ENCODE measurements at places on chromosomes 5 and 9.

DNA sequence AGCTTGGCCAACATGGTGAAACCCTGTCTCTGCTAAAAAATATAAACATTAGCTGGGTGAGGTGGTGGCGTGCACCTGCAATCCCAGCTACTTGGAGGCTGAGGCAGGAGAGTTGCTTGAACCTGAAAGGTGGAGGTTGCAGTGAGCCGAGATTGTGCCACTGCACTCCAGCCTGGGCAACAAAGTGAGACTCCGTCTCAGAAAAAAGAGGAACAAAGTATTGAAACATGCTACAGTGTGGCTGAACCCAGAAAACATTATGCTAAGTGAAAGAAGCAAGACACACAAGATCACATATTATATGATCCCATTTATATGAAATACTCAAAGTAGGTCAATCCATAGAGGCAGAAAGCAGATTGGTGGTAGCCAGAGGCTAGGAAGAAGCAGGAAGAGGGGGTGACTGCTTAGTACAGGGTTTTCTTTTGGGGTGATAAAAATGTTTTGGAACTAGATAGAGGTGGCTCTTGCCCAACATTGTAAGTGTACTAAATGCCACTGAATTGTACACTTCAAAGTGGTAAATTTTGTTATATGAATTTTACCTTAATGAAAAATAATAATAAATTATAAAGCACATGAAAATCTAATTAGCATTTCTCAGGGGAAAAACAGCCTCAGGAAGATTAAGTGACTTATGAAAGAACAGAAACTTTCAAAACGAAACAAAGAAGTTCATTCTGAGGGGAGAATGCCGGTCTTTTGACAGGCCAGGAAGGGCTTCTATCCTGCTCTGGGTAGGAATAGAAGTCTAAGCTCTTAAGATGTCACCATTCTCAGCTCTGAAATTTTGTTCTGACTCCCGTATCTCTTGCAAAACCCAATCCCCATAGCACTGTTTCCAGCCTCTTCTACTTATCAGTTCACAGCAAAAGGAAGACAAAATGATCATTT lies 161.1 kb upstream of the TBCA start:
- DNase-seq: no peak

DNA sequence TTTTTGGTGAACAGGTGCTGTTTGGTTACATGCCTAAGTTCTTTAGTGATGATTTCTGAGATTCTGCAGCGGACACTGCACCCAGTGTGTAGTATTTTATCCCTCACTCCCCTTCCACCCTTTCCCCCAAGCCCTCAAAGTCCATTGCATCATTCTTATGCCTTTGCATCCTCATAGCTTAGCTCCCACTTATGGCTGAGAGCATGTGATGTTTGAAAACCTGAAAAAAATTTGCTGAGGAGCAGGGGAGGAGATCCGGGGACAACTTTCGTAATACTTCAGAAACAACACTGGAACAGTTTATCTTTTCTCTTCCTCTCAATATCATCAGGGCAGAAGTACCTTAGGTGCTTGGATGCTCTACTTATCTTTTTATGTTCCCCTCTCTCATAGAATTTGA lies 226.4 kb downstream of the ADAMTS6 start:
- DNase-seq: no peak

DNA sequence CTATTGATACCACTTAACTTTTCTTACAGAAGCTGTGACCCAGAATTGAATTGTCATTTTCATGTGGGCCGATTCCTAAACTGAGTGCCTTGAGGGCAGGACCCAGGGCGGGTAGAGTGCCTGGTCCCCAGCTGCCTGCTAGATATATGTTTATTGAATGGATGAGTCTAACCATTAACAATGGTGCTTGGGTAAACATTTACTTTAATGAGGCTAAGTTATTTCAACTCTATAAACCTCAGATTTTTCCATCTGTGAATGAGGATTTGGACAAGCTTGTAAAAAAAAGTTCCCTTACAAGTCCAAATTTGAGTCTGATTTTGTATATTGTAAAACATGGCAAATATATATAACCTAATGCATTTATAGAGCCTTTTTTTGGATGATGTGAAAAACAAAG lies 181.8 kb upstream of the ELL2 start:
- DNase-seq: no peak

GRCh38 chr9:124776954-124777648 lies at the start of gene OLFML2A:
OLFML2A (plus strand) TSS chr9:124777133; CDS start chr9:124777271, 138 bp downstream.
- peak; percentile 78 for DNase-seq

DNA sequence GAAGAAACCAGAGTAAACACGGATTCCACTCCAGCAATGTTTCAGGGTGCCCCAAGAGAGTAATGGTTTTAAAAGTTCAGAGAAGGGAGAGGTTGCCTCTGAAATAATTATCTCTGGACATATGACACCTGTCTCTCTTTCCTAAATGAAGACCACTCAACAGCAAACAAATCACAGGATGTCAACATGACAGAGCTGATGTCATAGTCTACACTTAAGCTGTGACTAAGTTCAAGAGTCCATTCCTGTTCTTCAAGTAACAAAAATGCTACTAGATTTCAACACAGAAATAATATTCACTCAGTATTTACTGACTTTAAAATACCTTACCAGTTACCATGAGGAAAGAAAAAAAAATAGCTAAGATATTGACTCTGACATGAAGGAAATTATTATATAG lies 44.7 kb upstream of the SLC30A5 start:
- no peak for DNase-seq

- DNase-seq: no peak
Observed at GRCh38 chr5:105735704-105736103, 1935.0 kb downstream of the EFNA5 start.

GRCh38 chr5:68116868-68117411 lies 98.6 kb upstream of the PIK3R1 start:
- no peak for DNase-seq

- no peak for DNase-seq
Observed at GRCh38 chr5:60339691-60340201, 360.2 kb downstream of the DEPDC1B start.

GRCh38 chr5:71830681-71831539 lies 111.8 kb downstream of the CARTPT start:
- no peak for DNase-seq

- no peak for DNase-seq
Observed at GRCh38 chr5:97876272-97876671, 693.2 kb upstream of the RIOK2 start.

- peak; percentile 84 for DNase-seq
Observed at GRCh38 chr5:160508780-160509361, 87.2 kb downstream of the PTTG1 start.

DNA sequence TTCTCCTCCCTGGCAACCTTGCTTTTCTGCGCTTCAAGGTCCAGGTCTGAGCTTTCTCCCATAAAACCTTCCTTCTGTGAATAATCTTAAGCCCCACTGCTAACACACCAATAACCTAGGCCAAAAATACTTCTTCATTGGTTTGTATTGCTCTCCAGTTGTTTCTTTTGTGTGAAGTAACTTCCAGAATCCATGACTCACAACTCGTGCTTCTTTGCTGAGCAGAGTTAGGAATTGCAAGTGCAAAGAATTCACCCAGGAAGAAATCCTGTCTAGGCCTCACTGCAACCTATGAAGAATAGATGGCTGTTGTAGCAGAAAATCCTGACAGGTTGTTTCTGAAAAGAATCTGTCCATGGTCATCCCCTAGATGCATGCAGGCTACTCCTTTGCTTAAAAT lies 295.7 kb downstream of the MED10 start:
- DNase-seq: peak; percentile 10

DNA sequence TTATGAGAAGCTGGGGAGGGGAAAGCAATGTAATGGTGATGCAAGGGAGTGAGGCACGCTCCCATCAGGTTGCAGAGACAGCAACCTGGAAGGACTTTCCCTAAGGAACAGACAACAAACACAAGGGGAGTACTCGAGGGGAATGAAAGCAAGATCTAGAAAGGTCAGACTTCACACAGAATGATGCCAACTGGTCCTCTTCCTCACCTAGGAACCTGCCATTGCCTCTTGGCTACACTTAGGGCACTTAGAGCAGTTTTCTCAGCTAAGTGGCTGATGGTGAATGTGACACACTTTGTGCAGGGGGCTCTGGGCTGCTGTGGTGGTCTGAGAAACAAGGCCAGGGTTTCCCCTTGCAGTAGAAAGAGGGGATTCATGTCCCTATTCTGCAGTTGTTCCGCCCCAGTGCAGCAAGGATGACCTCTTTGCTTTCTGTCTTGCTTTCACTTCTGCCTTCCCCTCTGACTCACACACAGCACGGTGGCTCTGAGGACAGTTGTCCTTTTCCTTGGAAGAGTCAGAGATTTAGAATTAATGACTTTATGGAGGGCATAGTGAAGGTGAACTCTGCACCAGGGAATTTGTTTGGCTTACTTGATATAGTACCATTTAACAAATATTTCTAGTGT lies 394.0 kb upstream of the KLF4 start:
- no peak for DNase-seq

DNA sequence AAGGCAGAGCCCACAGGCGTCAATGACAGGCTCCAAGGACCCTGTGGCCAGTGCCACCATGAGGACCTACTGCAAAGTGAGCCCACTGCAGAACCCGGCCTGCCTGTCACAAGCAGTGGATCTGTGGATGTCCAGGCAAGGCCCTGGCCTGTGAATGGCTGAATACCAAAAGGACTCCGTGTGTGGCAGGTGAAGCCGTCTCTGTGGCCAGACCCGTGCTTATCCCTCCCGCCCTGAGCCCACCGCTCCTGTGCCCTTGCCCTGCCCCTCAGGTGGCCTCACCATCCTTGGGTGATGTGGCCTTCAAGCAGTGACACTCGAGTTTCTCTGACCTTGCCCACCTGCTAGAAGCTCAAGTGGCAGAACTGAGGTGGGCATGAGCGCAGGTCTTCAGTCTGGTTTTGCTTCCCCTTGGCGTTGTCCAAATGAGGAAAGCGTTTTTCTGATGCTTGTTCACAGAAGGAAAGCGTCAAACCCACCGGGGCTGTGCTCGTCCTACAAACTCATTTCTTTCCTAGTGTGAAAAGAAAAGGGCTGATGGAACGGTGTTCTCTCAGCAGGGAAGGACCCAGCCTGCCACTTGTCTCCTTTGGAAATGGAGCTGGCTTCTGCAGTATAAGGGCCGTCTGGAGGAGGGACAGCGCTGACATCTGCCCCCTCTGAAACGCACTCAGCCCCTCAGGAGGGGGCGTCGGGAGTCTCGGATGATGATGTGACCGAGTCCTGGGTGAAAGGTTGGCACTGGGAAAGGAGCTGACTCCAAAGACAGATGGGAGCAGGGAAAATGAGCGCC lies 377.7 kb upstream of the IRX4 start:
- peak; percentile 41 for DNase-seq

DNA sequence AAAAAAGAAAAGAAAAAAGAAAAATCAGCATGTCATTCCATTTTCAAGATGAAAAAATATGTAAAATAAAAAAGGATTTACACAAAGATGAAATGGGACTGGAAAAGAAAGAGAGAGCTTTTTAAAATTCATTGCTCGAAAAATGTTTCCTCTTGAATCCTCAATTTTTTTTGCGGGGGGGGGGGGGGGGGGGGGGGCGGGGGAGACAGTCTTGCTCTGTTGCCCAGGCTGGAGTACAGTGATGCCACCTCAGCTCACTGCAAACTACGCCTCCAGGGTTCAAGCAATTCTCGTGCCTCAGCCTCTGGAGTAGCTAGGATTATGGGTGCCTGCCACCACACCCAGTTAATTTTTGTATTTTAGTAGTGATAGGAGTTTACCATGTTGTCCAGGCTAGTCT lies 16.5 kb downstream of the PFDN1 start:
- no peak for DNase-seq

DNA sequence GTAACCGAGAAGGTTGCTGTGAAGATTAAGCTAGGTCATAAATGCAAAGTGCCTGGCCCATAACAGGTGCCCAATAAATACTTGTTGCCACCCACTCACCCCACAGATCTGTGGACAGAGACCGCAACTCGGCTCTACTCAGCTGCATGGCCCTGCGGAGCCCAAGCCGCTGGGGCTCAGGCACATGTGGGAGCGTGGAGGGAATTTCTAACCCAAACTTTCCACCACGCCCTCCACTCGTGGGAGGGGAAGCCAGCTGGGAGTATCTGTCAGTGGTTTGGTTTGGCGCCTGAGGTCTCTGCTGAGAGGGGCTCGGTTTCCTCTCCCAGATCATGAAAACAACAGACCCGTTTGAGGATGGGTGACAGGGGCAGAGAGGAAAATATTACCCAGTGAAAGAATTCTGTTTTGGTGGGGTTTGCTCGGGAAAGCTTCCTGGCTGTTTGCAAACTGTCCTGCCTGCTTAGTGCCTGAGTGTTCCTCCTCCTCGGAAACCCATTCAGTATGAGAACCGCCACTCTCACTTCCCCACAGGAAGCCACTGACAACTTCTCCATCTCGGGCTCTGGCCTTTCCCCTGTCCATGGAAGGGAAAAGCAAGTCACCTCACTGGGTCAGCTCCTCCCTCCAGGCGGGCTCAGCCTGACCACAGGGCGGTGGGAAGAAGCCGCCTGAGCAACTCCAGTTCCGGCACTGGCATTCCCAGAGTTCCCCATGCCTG lies 60.1 kb downstream of the RGS3 start:
- DNase-seq: no peak

DNA sequence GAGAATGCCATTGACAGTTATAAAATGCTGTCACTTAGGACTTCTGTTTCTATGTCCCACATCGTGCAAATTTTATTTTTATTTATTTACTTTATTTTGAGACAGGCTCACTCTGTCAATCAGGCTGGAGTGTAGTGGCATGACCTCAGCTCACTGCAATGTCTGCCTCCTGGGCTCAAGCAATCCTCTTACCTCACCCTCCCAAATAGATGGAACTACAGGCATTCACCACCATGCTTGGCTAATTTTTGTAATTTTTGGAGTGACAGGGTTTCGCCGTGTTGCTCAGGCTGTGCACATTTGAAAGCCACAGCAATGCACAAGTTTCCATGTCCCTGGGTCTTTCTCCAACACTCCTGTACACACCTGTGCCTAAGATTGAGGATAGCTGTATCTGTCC lies 51.8 kb downstream of the ADAMTS16 start:
- no peak for DNase-seq

GRCh38 chr9:135487281-135488012 lies 7.9 kb downstream of the PPP1R26 start:
- no peak for DNase-seq

DNA sequence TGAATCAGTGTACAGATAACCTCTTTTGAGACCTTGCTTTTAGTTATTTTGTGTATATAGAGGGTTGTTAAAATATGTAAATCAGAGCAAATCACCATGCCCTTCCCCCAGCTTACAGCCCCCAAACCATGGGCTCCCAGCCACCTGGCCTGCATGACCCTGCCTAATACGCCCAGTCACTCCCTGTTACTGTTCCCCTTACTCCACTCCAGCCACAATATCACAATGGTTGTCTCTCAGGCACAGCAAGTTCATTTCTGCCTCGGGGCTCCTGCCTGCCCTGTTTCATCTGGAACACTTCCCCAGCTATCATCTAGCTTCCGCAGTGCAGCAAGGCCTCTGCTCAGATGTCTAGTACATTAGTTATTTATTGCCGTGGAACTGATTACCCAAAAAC lies 5.0 kb upstream of the CARD19 start:
- no peak for DNase-seq

DNA sequence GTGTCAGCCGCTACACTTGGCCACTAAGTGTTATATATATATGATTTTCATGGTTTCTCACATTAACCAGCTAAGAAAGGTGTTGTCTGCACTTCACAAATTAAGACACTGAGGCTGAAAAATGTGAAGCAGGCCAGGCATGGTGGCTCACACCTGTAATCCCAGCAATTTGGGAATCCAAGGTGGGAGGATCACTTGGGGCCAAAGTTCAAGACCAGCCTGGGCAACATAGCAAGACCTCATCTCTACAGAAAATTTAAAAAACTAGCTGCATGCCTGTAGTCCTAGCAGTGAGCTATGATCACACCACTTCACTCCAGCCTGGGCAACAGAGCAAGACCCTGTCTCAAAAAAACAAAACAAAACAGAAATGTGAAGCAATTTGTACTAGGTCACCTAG lies 1.8 kb downstream of the COQ4 start:
- no peak for DNase-seq

- no peak for DNase-seq
Observed at GRCh38 chr9:125121146-125121545, 22.2 kb downstream of the SCAI start.

Data from islet precursor cell (in vitro differentiated cells).